ENCODE measurements at places on chromosomes 7 and 10.

DNA sequence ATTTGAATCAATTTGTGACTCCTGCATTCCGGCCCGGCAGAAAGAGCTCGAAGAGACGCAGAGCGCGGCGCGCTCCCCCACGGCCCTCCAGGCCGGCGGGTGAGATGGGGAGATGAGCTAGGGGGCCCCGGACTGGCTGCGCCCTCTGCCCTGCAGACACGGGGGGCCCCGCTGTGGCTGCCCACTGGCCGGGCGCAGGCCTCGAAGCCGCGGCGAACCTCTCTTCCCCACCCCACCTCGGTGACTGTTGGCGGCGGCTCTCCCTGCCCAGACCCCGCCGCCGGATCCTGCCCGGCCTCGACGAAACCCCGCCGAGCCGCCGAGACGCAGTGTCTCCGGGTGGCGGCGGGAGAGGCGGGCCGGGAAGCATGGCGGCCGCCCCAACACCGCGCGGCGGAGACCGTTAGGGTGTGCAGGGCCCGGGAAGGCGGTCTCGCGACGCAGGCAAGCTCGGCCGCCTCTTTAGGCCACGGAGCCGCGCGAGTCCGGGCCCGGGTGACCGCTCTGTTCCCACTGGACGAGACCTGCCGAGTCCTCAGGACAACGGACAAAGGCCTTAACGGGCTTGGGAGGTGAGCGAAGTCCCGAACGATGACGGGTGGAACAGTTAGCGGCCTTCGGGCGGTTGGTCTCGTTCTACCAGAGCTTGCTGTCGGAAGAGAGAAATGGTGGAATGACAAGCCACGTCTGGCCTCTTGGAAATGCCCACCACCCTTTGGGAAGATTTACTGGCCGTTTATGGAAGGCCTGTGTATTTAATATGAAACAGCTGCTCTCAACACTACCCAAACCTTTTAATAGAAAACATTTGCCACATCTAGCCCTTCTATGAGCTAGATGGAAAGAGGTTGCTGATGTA, 24.3 kb downstream of the NUP42 start:
- no peak for DNase-seq

DNA sequence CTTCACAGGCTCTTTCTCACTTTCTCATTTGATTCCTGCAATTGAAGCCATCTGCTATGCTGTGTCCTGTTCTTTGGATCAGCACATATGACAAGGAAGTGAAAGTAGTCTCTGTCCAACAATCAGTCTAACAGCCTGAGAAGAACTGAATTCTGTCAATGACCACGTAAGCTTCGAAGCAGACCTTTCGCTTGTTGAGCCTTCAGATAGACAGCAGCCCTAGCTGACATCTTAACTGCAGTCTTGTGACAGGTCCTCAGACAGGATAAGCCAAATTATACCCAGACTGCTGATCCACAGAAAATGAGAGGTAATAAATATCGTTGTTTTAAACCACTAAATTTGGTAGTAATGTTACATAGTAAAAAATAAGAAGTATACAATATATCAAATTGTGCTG, 691.0 kb upstream of the LRRTM3 start:
- DNase-seq: no peak

DNA sequence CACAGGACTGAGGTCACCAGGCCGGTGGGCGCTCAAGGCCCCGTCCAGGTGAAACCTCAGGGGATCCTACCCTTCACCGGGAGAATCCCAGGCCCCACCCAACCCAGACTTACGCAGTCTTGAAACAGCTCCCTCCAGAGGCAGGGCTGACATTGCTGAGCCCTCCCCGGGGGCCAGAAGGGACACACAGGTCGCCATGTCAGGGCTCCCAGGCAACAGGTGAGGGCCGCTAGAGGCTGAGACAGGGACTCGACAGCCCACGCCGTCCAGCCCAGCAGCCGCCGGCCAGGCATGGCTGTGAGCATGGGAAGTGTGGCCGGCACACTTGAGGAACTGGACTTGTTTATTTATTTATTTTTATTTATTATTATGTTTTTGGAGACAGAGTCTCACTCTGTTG, 10.3 kb downstream of the MICALL2 start:
- no peak for DNase-seq

DNA sequence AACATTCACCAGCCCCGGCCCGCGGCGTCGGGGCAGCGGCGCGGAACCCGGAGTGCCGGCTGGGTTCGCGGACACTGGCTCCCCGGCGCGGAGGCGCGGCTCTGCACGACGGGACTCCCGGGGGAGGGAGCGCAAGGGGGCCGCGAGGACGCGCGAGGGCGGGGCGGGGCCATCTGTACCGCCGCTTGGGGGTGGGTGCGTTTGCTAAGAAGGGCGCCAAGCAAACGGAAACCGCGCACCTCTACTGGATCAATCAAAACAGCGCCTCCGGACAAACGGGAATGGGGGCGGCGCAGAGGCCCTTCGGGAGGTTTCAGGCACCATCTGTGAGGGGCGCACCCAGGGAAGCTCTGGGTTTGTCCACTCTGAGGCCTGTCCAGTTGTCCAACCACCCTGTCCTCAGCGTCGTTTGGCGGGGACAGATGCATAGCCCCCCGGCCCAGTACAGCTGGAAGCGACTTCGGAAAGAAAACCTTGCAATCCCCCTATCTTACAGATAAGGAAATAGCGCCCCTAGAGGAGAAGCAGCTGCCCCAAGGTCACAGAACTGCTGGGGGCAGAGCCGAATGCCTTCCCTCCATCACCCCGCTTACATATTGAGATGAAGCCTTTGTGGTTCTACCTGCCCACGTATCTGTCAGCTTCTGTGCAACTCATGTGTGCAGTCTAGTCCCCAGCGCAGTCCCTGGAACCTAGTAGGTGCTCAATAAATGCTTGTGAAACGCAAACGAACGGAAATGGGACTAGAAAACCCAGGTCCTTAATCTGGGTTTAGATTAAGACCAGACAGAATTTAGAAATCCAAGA, 10.7 kb upstream of the SLIT1 start:
- peak; percentile 43 for DNase-seq

- DNase-seq: no peak
These were observed 42.5 kb upstream of the ZNF438 start for GRCh38 chr10:31073996-31074721.

DNA sequence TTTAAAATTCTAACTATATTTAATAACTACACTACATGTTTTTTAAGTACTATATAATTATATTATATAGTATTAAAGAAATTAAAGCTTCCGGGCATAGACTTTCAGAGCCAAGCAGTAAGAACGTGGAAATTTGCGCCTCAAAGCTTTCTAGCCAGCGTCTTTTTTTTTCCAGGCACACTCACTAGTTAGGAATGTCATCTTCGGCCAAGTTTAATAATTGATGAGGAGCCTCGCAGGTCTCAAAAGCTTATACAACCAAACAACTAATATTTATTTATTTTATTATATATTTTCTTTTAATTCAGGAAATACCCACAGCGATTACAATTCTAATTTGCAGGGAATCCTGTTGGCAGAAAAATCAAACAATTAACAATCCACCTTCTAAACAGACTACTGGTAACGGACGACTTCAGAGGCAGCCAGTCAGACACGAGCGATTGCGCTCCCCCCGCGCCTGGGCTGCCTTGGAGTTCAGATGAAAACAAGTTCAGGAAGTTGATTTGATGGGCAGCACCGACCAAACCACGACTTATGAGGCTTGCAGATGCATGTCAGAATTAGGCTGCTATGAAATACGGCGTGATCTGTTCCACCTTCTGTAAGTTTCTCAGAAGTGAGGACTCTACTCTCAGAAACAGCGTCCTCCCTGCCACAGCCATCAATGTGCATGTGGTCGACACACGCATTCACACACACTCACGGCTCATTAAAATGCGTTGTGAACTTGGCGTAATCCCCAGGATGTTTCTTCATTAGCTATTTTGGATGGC, 431.8 kb upstream of the MGMT start:
- DNase-seq: no peak

DNA sequence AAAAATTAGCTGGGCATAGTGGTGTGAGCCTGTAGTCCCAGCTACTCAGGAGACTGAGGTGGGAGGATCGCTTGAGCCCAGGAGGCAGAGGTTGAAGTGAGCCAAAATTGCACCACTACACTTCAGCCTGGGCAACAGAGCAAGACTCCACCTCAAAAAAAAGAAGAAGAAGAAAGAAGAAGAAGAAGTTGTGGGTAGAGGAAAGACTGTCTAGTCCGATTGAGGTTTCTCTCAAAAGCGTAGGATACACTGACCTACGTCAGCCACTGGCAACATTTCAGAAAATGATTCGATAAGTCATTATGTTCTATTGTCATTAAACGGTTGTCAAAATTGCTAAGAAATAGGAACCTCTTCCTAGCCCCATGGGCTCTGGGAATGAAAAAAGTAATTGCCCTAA, 22.3 kb upstream of the RHBDD2 start:
- DNase-seq: no peak

- no peak for DNase-seq
These were observed 198.0 kb upstream of the MKI67 start for GRCh38 chr10:128324058-128324827.

- no peak for DNase-seq
These were observed 128.8 kb upstream of the GPR26 start for GRCh38 chr10:123537188-123537961.

- no peak for DNase-seq
These were observed 26.1 kb upstream of the GPR26 start for GRCh38 chr10:123640016-123640535.

- no peak for DNase-seq
These were observed 79.4 kb upstream of the PCGF5 start for GRCh38 chr10:91140995-91141549.

DNA sequence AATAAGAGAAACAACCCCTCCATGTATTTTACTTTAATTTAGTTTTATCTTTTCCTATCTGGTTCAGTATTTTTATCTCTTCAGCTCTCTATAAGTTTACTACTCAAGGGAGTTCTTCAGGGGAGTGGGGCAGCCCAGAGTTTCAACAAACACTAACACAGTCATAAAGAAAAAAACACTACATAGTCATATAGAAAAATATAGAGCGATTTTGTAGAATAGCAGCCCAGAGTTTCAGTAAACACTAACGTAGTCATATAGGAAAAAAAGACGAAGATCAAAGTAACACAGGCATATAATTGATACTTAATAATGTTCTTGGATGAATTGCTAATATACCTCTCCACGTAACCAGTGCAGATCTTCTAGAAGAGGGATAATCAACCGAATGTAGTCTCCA, 54.7 kb downstream of the PON1 start:
- DNase-seq: no peak

GRCh38 chr10:121032460-121032859, 181.3 kb downstream of the WDR11 start:
- no peak for DNase-seq

- no peak for DNase-seq
These were observed 1.1 kb downstream of the FUOM start for GRCh38 chr10:133356549-133357284.

- peak; percentile 75 for DNase-seq
These were observed 487.7 kb downstream of the TYW1 start for GRCh38 chr7:67484244-67484751.

- peak; percentile 60 for DNase-seq
These were observed 67.4 kb downstream of the HHEX start for GRCh38 chr10:92757066-92757710.

GRCh38 chr7:150642926-150643325, 10.7 kb upstream of the GIMAP6 start:
- no peak for DNase-seq

DNA sequence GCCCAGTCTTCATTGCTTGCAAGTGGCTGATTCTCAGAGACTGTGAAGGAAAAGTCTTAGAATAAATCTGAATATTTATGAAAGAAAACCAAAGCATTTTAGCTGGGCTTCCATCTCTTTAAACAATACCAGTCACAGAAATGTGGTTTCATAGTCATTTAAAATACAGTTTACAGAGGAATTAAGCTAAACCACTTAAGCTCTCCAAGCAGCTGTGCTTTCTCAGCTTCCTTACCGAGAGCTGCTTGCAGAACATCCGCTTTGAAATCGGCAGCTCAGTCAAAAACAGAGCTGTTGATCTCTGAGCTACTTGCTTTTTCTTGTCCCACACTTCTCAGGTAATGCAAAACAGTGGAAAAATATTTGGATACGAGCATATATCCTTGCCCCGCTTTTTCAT, 134.5 kb downstream of the DYNC1I1 start:
- peak; percentile 56 for DNase-seq

DNA sequence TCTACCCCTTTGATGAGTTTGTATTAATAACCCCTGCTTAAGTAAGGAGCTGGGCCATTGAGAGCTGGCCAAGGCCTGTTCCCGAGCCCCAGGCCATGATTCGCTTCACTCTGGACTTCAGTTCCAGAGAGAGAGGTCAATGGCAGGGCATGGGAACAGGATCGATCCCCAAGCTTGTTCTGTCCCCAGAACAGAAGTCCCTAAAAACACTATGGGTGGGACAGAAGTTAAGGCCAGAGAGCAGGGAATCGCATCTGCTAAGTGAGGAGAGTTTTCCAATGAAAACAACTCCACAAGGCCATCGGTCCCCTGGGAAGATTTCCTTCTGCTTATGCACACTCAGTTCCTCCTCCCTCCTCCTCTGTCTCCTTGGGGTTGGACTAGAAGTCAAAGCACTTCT, 159.6 kb downstream of the LSM5 start:
- DNase-seq: no peak
